ENCODE measurements at places on chromosomes 11 and 22.

DNA sequence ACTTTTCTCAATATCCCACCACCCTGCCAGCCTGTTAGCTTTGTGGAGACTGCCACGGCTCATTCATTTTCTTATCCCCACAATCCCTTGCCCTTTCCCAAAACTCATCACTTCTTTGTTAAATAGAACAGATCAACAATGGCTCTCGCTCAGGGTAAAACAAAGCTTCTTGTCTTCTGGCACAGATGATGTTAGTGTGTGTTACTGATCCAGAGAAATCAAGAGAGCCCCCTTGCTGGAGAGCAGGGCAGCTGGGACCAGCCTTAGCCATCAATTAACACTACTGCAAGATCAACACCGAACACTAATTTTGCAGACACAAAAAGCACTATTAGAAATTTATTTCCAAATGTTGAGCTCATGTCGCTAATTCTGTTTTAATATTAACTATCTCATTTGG lies 420.9 kb downstream of the TENM4 start:
- H3K36me3 ChIP-seq, result no peaks in the 10 kb centered on the region
- DNase-seq, result no peak
- no peak overlapping the region for H3K4me3 ChIP-seq
- no peaks in the 10 kb centered on the region for H3K4me1 ChIP-seq
- no peaks in the 10 kb centered on the region for H3K27me3 ChIP-seq

- no peaks in the 10 kb centered on the region for H3K4me1 ChIP-seq
- no peak for DNase-seq
- H3K27ac ChIP-seq, result no peak overlapping the region
- no peaks in the 10 kb centered on the region for H3K36me3 ChIP-seq
Measured at GRCh38 chr22:49719046-49719445, 108.6 kb downstream of the BRD1 start.

- H3K27ac ChIP-seq, result no peak overlapping the region
- peaks cover 6% of the 10 kb centered on the region for H3K36me3 ChIP-seq
- H3K4me3 ChIP-seq, result no peak overlapping the region
Measured at GRCh38 chr11:116890193-116890592, 52.8 kb upstream of the APOA1 start.

DNA sequence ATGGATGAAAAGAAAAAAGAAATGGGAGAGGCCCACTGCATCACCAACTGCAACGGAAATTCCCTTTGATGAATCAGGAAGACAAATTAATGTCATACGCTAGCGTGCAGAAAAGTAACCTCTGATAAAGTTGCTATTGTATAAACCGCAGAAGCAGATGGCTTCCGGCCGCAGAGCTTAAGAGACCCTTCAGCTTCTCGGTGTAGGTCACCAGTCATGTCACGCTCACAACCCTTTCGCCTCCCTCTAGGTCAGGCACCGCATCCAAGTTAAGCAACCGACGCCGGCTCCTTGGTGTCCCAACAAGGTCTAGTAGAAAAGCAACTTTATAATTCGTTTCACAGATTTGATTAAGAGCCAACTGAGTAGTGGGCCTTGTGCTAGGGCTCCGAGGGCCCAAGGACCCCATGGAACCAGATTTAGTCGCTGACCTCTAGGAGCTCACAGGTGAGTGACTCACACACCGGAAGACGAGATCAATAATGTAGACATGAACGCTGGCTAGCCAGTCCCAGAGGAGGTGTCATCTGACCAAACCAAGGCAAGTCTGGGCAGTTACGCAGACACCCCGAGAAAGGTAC lies 1.2 kb upstream of the ZFP91 start:
- no peak for DNase-seq
- H3K36me3 ChIP-seq, result no peaks in the 10 kb centered on the region
- H3K27ac ChIP-seq, result peak overlapping the region; percentile 100
- no peaks in the 10 kb centered on the region for H3K27me3 ChIP-seq
- H3K4me1 ChIP-seq, result peaks cover 72% of the 10 kb centered on the region
- H3K4me3 ChIP-seq, result peak overlapping the region; percentile 80

- H3K27me3 ChIP-seq, result no peaks in the 10 kb centered on the region
- no peak for DNase-seq
- no peak overlapping the region for H3K27ac ChIP-seq
- no peak overlapping the region for H3K4me3 ChIP-seq
- peaks cover 5% of the 10 kb centered on the region for H3K36me3 ChIP-seq
- H3K4me1 ChIP-seq, result no peaks in the 10 kb centered on the region
Measured at GRCh38 chr11:121063728-121064127, 37.3 kb upstream of the TECTA start.

- DNase-seq, result no peak
- no peaks in the 10 kb centered on the region for H3K36me3 ChIP-seq
- H3K4me3 ChIP-seq, result no peak overlapping the region
- peaks cover 52% of the 10 kb centered on the region for H3K4me1 ChIP-seq
- no peak overlapping the region for H3K27ac ChIP-seq
- H3K27me3 ChIP-seq, result no peaks in the 10 kb centered on the region
Measured at GRCh38 chr22:36148411-36148810, 12.1 kb downstream of the APOL3 start.

DNA sequence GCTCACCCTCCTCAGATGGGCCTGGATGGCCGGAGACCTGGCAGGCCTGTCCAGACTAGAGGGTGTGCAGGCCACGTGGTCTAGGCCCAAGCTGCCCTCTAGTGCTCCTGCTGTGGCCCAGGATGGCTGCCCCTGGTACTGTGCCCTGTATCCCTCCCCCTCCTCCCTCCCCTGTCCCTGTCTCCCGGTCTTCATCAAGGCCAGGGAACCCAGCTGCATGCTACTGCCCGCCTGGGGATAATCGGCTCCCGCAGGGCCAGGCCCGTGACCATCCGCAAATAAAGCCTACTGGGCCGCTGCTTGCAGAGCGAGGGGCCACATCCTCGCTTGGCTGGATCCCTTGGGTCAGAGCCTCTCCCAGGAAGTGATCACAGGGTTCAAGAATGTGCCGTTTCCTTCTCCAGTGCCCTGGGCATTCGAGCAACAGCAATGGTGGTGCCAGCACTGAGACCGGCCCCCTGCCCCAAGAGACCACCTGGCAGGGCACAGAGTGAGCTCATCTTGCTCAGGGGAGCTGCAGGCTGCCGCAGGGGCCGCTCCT lies 51.1 kb downstream of the WNT7B start:
- no peak overlapping the region for H3K4me3 ChIP-seq
- H3K4me1 ChIP-seq, result no peaks in the 10 kb centered on the region
- H3K27ac ChIP-seq, result no peak overlapping the region
- H3K27me3 ChIP-seq, result no peaks in the 10 kb centered on the region
- H3K36me3 ChIP-seq, result no peaks in the 10 kb centered on the region
- DNase-seq, result no peak

DNA sequence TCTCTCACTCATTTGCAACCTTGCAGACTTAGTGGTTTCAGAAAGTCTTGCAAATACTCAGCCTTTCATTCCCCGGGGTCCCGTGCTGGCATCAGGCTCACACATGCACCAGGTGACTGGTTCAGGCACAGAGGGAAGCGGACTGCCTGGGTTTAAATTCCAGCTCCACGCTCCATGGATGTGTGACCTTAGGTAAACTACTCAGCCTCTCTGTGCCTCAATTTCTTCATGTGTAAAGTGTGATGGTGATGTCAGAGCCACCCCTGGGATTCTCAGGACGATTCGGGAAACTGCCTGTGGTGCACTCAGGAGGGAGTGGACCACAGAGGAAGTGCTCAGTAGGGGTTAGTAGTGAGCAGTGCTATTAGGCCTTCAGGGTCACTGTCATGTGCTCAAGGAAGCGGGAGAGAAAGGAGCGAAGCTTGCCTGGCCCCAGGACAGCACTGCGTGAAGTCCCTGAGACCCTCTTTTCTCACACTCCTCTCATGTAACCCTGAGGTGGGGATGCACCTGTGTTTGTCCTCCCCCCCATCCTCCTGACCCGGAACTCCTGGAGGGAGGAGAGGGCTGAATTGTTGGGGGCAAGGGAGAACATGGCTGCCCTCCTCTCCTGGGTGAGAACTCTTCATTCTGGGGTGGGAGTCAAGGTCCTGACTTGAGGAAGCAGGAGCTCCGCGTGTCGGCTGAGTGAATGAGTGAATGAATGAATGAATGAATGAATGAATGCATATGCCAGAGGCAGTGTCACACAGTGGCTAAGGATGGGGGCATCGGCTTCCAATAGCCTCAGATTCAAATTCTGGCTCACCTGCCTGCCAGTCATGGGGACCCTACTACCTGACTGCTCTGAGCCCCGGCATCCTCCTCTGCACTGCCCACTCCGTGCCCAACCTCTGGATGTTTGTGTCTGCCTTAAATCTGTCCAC lies 14.4 kb upstream of the UPK3A start:
- no peaks in the 10 kb centered on the region for H3K27me3 ChIP-seq
- H3K4me1 ChIP-seq, result peaks cover 24% of the 10 kb centered on the region
- no peak for DNase-seq
- H3K36me3 ChIP-seq, result no peaks in the 10 kb centered on the region

GRCh38 chr11:124481365-124482323 lies 36.1 kb upstream of the OR8B8 start:
- no peak overlapping the region for H3K4me3 ChIP-seq
- H3K4me1 ChIP-seq, result no peaks in the 10 kb centered on the region
- no peaks in the 10 kb centered on the region for H3K36me3 ChIP-seq
- DNase-seq, result no peak
- no peaks in the 10 kb centered on the region for H3K27me3 ChIP-seq

DNA sequence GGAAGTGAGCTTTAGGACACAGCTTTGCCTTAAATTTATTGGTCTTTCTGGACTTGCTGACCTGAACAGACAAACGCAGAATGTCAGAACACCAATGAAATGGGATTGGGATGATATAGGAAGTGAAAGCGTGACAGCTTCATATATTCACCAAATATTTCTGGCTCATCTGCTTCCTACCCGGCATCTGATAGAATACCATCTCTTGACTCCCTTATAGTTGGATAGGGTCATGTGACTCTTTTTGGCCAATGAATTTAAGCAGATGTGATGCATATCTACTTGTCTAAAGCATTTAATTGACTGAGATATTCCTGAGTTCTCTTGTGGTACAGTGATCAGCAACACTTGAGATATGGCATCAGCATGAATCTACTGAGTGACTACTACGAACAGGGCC lies 2.5 kb upstream of the CAPRIN1 start:
- H3K27ac ChIP-seq, result no peak overlapping the region
- peaks cover 20% of the 10 kb centered on the region for H3K4me1 ChIP-seq
- DNase-seq, result no peak
- H3K36me3 ChIP-seq, result no peaks in the 10 kb centered on the region
- no peaks in the 10 kb centered on the region for H3K27me3 ChIP-seq

- peaks cover 17% of the 10 kb centered on the region for H3K4me1 ChIP-seq
- no peaks in the 10 kb centered on the region for H3K27me3 ChIP-seq
- DNase-seq, result no peak
- no peak overlapping the region for H3K4me3 ChIP-seq
- H3K36me3 ChIP-seq, result no peaks in the 10 kb centered on the region
Measured at GRCh38 chr11:121393855-121394254, 58.3 kb upstream of the SORL1 start.

DNA sequence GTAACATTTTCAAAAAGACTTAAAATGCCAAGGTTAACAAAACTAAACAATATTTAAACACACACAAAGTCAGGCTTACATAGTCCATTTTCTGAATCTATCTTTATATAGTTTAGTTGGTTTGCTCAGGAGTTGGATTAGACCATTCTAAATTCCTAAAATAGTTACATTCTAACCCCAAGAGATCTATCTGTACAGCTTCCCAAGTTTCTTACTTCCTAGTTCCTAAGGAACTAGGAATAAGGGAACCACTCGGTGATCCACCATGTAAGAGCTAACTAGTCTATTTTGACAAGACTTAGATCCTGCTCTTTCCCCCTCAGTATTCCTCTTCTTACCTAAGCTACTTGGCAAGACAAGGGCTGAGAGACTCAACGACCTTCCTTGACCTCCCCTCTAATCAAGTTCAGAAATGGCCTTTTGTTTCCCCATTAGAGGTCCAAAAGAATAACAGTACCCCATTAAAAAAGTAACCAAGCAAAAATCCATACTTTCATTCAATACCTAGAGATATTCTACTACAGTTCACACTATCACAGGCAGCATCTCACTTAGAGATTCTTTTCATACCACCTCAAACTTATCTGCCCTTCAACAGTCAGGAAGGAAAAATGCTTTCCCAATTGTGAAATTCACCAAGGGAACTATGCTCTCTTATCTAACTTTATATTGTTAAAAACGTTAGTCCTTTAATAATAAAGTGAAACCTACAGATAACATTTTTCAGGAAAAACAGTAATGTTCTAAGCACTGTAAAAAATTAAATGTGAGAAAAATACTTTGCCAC lies 253.1 kb downstream of the TTC28 start:
- peaks cover 21% of the 10 kb centered on the region for H3K4me1 ChIP-seq
- no peaks in the 10 kb centered on the region for H3K27me3 ChIP-seq
- no peaks in the 10 kb centered on the region for H3K36me3 ChIP-seq
- DNase-seq, result no peak
